Right lung (tissue), 10 donors: ENCODE measurements at places on chromosomes 5 and 9. TPM values are rescaled to one million over a fixed set of nuclear protein-coding genes. Genes with fewer than 3 reads are reported as not detected.

GRCh38 chr5:179772351-179772750 is 21.4 kb upstream of the LTC4S start:
- no peak for DNase-seq

GRCh38 chr9:37943345-37944265 is 39.7 kb upstream of the SLC25A51 start:
- no peak for DNase-seq

GRCh38 chr9:133604214-133604613 is 5.0 kb downstream of the FAM163B start:
- DNase-seq: no peak

DNA sequence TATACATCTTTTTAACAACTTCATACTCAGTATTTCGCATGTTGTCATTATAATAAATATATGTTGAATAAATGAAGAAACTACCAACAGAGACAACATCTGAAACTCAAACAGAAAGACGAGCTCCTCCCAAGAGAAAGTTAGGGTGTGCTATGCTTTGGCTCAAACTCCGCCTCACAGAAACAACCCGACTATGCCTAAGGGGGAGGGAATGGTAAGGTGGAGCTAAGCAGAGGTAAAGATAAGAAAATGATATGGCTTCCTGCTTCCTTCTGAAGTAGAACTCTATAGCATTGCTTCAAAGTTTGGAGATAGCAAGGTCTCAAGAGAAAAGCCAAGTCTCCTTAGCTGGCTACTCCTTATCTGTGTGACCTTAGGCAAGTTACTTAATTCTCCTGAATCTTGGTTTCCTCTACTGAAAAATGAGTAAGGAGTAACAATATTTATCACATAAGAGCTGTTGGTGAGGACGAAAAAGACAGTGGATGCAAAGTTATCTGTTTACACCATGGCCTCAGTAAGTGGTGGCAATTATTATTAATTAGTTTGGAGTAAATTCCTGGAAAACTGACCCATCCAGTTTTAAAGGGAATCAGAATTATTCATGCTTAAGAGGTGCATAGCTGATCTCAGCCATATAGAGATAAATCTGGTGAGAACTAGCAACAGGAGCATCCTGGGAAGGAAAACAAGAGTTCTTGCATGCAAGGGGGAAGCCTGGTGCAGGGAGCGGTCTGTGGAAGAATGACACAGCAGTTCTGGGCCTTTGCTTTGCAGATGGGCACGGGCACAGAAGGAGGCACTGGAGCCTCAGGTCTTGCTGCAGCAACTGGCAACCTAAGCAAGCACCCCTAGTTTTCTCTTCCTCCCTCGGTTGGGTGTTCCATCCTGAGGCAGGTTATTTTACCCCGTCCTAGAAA is 73.3 kb downstream of the GLIS3 start:
- no peak for DNase-seq

DNA sequence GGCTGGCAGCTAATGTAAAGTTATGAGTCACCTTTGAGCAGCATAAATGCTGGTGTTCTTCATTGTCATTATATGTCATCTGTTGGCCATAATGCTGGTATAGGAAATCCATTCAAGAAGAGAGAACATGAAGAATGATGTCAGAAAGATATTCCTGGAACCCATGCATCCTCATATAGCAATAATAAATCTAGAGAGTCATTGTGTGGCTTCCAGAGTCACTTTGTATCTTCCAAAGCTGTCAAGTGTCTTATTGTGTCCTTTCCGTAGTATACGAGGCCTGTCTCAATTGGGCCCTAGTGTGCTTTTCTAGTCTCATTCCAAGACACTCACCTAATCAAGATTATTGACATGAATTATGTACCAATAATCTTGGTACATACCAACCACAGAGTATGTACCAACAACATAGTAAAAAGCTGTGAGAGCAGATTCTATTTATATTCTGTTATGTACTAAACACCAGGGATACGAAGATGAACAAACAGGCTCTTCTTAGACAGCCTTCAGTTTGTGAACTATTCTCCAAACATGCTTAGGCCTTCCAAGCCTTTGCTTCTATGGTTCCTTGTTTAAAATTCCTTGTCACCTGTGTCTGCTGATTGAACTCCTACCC is 110.1 kb downstream of the ERCC6L2 start:
- no peak for DNase-seq

- DNase-seq: no peak
Measured at GRCh38 chr5:127577458-127577857, 60.0 kb downstream of the PRRC1 start.

DNA sequence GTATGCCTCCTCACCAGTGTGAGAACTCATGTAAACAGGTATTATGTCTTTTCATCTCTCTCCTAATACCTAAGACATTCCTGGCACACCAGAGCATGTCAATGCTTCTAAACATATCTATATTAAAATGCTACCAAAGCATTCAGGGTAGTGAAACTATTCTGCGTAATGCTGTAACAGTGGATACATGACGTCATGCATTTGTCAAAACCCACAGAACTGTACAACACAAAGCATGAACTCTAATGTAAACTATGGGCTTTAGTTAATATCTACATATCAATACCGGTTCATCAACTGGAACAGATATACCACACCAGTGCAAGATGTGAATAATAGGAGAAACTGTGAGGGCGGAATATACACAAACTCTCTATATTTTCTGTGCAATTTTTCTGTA is 72.2 kb upstream of the GABRP start:
- DNase-seq: no peak

GRCh38 chr5:158626718-158627117 is 473.0 kb downstream of the EBF1 start:
- DNase-seq: no peak

DNA sequence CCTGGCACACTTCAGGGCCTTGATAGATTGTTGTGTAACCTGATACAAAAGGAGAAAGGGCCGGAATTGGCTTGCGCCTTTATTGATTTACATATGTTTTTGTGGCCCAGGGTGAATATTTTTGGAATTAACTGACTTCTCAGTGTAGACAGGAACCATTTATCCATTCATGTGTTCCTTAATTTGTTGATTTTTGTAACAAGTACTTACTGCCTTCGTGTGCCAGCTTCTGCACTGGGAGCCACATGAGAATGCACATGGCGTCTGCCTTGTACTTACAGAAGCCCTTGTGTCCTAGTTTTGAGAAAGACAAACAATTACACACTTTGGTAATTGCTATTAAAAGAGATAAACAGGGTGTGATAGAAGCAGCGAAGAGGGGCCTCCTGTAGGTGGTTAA is 26.4 kb downstream of the EHMT1 start:
- DNase-seq: no peak

- no peak for DNase-seq
Measured at GRCh38 chr5:72486371-72486770, 20.8 kb downstream of the ZNF366 start.

GRCh38 chr5:134177369-134178095 is 782 bp upstream of the SKP1 start:
- DNase-seq: no peak

GRCh38 chr9:89038382-89039103 is 47.3 kb downstream of the S1PR3 start:
- peak; percentile 85 for DNase-seq

- no peak for DNase-seq
Measured at GRCh38 chr9:113547501-113547900, 84.0 kb downstream of the RGS3 start.

- DNase-seq: no peak
Measured at GRCh38 chr5:132475987-132476875, 14.3 kb downstream of the IRF1 start.

DNA sequence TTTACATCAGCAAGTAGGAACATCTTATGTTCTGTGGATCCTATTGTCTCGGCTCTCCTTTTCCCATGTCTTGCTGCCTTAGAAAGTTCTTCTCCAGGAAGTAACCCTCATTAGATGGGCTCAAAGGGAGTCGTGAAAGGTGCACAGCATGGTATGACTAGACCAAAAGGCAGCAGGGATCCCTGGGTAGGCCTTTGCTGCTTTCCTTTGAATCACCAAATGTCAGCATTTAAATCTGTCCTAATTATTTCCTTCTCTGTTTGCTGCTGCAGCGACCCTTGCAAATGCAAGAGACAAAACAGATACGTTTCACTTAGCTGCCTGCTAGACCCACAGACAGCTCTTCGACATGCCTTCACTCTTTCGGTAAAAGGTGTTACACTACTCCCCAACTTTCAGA is 218.4 kb downstream of the ACTL7B start:
- DNase-seq: no peak

DNA sequence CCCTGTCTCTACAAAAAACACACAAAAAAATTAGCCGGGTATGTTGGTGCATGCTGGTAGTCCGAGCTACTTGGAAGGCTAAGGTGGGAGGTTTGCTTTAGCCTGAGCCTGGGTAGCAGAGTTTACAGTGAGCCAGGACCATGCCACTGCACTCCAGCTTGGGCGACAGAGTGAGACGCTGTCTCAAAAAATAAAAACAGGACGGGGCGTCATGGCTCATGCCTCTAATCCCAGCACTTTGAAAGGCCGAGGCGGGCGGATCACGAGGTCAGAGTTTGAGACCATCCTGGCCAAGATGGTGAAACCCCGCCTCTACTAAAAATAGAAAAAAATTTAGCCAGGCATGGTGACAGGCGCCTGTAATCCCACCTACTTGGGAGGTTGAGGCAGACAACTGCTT is 40.3 kb downstream of the UBE2D2 start:
- no peak for DNase-seq

DNA sequence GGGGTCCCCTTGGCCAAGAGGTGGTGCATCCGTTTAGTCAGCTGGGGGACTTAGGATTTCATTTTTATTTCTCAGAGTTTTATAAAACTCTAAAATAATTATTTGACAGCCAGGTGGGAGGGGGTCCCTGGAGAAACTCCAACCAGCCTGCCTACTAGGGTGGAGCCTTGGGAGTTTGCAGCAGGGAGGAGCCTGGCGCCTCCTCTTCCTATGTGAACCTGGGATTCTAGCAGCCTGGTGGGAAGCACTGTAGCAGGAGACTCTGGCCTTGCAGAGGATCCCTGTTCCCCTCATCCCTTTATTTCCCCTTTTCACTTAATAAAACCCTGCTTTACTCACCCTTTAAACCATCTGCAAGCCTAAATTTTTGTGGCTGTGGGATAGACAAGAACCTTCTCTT is 50.8 kb downstream of the FXN start:
- no peak for DNase-seq

- DNase-seq: no peak
Measured at GRCh38 chr9:101668421-101668820, 70.0 kb downstream of the GRIN3A start.

GRCh38 chr9:75130621-75131230 is 42.4 kb downstream of the OSTF1 start:
- DNase-seq: no peak

GABBR2 gene
- 0.52 TPM for polyA plus RNA-seq

PRSS3 gene
- 0.83 TPM for polyA plus RNA-seq

MSMP gene
- not detected for polyA plus RNA-seq

SPATA31D4 gene
- not detected for polyA plus RNA-seq

HRH2 gene
- 7.3 TPM for polyA plus RNA-seq

FAM78A gene
- polyA plus RNA-seq: 5.3 TPM

SLC34A3 gene
- polyA plus RNA-seq: 2.5 TPM
